Activated CD4-positive, alpha-beta T cell treated with anti-CD3 and anti-CD28 coated beads, Interleukin-2, amount 50 U/mL, for 16 hours (primary cell): ENCODE measurements at places on chromosomes 16 and 17.

DNA sequence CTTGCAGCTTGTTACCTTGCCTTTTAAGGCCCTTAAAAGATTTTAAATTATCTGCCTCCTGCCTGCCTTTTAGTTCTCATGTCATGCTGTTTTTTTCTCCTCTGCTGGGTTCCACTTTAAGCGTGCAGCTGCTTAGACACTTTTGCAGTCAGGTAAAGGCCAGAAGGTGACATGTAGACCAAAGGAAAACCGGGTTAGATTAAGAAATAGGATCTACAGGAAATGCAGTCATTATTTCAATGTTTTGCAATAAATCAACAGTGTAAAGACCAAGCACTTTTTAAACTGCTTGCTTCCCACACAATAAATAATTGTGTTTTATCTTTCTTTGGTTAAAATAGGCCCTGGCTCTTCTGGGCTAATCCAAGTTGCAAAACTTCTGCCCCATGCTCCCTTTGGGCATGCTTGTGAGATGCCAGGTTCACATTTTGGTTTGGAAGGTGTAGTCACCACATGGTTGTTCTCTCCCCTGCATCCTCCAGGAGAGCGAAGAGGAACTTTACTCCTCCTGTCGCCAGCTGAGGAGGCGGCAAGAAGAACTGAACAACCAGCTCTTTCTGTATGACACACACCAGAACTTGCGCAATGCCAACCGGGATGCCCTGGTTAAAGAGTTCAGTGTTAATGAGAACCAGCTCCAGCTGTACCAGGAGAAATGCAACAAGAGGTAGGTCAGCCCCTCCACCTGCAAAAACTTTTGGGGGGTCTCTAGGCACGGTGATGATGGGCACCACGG lies 54.9 kb downstream of the SDR42E1 start:
- DNase-seq = no peak

DNA sequence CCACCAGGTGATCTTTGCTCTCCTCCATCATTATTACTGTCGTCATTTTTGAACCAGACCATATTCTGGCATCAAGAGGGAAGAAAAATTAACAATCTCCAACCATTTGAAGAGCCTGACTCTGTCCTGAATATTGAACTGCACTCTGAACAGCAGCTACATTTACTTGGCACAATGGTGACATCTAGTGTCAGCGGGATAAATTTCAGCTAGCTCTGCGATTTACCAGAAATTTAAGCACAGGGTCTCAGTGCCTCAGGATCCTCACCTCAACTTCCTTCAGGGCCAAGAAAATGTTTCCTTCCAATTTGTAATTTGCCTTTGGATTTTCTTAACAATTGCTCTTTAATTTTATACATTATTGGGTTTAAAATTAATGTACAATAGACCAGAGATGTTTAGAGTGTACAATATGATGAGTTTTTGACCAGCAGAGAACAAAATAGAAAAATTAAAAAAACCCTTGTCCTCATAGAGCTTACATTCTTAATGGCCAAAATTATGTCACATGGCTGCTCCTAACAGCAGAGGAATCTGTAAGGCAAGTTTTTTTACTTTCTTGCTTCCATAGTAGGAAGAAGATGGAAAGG lies 10.7 kb upstream of the ZNF19 start:
- DNase-seq = peak; percentile 61

- no peak for DNase-seq
These were observed 3.8 kb upstream of the WSCD1 start for GRCh38 chr17:6066183-6066948.

DNA sequence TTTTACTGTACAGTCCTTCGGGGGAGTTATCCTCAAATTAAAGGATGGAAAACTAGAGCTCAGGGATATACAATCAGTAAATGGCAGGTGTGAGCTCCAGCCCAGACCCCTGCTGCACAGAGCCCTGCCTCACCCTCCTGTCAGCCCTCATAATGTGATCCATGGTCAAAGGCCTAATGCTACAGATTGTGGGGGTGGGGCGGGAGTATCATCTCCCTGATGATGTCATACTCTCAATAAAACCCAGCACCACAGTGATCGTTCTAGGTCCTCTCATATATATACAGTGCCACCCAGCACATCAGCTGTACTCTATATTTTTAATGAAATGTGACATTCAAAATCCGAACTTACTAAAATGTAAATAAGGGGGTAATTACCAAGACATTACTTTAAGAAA lies 61.5 kb downstream of the SLC39A11 start:
- no peak for DNase-seq

GRCh38 chr17:64635647-64636305 lies 26.3 kb downstream of the SMURF2 start:
- peak; percentile 85 for DNase-seq
